ENCODE measurements at places on chromosomes 7 and 10.

GRCh38 chr10:513393-513792, 176.1 kb downstream of the DIP2C start:
- no peak for ATAC-seq

DNA sequence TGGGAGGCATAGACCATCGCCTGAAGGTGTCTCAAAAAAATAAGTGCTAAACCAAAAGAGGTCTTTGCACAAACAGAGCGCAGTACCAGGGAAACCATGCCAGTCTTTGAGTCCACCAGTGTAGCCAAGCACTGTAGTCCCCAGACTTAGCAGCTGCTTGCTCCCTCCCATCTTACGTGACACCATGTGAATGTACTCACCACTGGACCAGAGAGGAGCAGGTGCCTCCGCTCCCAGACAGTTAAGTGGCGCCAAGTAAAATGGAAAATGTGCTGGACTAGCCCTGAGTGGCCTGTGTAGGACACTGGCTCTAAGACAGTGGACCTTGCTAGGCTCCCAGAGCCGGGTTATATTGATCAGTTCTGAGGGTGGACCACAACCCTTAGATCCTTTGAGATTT, 47.7 kb upstream of the PLEKHA1 start:
- no peak for ATAC-seq

GRCh38 chr10:119673271-119673670, 22.1 kb downstream of the BAG3 start:
- ATAC-seq: no peak

- peak; percentile 71 for ATAC-seq
Measured at GRCh38 chr7:94509887-94510581, 425 bp downstream of the CASD1 start.

- ATAC-seq: no peak
Measured at GRCh38 chr10:13794992-13795612, 208.3 kb downstream of the PRPF18 start.

All from activated CD4-positive, CD25-positive, alpha-beta regulatory T cell treated with anti-CD3 and anti-CD28 coated beads, Interleukin-2, amount 50 U/mL, for 24 hours (primary cell).